ENCODE measurements at places on chromosomes 11 and 22. TPM values are rescaled to one million over a fixed set of nuclear protein-coding genes. Genes with fewer than 3 reads are reported as not detected.

IGSF9B gene
- 91.8 TPM for total RNA-seq

FBLN1 gene
- total RNA-seq = not detected

OR5A1 gene
- not detected for total RNA-seq

C22orf31 gene
- not detected for total RNA-seq

MOB2 gene
- total RNA-seq = 23.5 TPM

DNA sequence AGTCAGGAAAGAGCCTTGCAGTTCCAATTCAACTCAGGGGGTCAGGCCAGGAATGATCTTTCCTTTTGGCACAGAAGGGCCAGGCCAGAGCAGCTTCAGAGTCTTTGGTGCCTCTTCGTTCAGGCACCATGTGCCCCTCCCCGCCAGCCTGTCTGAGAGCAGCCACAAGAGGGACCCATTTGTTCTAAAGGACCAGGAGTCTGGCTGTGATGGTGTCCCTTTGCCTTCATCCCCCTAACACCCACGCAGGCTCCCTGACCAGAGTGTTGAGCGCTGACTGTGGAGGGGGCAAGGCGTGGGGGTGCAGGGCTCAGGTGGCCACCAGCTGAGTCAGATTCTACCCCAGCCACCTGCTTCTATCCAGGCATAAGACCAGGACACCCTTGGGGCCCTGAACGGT lies 156.4 kb downstream of the TTC17 start:
- no peaks in the 10 kb centered on the region for H3K27me3 ChIP-seq
- no peaks in the 10 kb centered on the region for H3K4me1 ChIP-seq
- no peaks in the 10 kb centered on the region for H3K36me3 ChIP-seq
- H3K4me3 ChIP-seq = no peak overlapping the region
- DNase-seq = no peak

- no peak overlapping the region for H3K27ac ChIP-seq
- no peaks in the 10 kb centered on the region for H3K27me3 ChIP-seq
- no peaks in the 10 kb centered on the region for H3K36me3 ChIP-seq
- H3K4me3 ChIP-seq = no peak overlapping the region
- no peak for DNase-seq
Observed at GRCh38 chr11:75731095-75731494, 13.5 kb downstream of the MOGAT2 start.

DNA sequence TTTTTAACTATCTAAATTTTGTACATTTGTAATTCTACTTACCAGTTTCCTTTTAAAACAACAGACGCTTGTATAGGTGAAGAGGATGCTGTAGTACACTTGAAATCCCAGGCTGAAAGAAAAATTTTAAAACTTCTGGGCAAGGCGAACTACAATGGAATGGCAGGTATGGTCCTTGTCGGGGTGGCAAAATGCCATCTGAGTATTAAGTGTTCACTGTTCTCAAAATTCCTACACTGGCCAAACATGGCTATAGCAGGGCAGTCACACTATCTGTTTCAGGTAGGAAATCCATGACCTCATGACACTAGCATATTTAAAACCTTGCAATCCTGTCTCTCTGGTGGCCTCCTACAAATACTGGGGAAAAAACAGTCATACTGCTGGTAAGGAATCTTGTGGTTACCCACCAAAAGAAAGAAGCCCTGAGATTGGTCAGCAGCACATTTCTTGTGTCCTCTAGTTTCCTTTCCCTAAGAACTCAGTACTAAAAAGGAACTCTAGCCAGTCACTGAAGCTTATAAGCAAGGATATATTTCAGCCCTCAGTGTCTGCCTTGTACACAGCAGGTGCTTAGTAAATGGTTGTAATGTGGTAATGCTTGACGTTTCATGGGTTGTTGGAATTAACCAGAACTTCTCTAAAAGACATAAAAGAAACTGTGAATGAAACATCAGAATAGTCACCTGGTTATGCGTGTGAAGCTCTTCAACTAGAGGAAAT lies 5.2 kb upstream of the ZC3H12C start:
- peaks cover 5% of the 10 kb centered on the region for H3K36me3 ChIP-seq
- no peak for DNase-seq
- peaks cover 27% of the 10 kb centered on the region for H3K27me3 ChIP-seq
- peaks cover 10% of the 10 kb centered on the region for H3K4me1 ChIP-seq
- no peak overlapping the region for H3K4me3 ChIP-seq

DNA sequence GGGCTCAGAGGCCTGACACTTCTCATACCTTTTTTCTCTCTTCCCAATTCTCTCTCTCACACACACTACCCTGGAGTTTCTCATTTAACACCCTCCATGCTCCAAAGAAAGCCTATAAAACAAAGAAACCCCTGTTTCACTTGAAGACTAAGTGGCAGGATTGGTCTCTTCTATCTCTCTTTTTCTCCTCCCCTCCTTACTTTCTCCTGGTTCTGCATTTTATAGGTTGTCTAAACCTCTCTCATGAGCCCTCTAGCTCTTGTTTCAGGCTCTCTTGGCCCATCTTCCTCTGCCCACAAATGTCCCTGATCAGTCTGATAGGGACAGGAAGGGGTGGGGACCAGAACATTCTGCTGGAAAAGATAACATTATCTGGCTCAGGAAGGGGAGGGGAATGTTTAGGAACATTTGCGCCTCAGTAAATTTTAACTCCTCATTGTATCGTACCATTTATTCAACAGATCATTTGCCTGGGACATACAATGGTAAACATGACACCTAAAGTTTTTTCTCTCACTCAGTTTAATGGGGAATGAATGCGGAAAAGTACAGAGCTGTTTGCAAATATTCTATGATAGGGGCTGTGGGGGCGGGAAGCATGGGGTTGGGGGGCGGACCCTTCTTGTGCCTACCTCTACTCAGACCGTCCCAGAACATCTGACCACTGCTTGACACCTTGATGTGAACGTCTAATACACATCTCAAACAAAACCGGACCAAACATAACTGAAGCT lies 10.8 kb downstream of the CRYBA4 start:
- H3K36me3 ChIP-seq = peaks cover 1% of the 10 kb centered on the region
- no peak overlapping the region for H3K27ac ChIP-seq
- peaks cover 7% of the 10 kb centered on the region for H3K27me3 ChIP-seq
- no peak overlapping the region for H3K4me3 ChIP-seq
- H3K4me1 ChIP-seq = peaks cover 18% of the 10 kb centered on the region
- no peak for DNase-seq

DNA sequence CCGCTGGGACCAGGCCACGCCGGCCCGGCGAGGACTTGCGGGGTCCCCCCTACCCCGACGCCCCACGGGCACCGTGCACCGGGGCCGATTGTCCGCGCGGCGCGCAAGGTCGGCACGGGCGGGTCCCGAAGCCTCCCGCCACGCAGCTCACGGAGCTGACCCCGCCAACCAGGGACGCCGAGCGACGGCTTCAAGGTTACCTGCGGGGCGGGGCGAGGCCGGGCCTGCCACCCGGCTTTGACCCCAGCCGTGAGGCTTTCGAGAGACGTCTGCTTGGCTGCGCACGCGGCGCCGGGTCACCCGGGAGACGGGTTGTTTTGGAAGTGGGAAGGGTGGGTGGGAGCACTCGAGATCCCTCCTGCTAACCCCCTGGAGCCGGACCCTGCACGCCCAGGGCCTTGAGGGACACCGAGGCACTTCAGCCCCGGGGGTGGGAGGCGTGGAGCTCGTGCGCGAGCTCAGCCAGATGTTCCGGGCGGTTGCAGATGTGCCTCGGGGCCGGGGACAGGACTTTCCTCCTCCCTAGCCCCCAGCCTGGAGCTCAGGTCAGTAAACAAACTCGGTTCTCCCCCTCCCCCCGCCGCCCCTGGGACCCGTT lies 3.2 kb upstream of the WNT11 start:
- peak overlapping the region; percentile 84 for H3K4me3 ChIP-seq
- H3K4me1 ChIP-seq = peaks cover 17% of the 10 kb centered on the region
- H3K27me3 ChIP-seq = peaks cover 59% of the 10 kb centered on the region
- no peak overlapping the region for H3K27ac ChIP-seq
- no peaks in the 10 kb centered on the region for H3K36me3 ChIP-seq

DNA sequence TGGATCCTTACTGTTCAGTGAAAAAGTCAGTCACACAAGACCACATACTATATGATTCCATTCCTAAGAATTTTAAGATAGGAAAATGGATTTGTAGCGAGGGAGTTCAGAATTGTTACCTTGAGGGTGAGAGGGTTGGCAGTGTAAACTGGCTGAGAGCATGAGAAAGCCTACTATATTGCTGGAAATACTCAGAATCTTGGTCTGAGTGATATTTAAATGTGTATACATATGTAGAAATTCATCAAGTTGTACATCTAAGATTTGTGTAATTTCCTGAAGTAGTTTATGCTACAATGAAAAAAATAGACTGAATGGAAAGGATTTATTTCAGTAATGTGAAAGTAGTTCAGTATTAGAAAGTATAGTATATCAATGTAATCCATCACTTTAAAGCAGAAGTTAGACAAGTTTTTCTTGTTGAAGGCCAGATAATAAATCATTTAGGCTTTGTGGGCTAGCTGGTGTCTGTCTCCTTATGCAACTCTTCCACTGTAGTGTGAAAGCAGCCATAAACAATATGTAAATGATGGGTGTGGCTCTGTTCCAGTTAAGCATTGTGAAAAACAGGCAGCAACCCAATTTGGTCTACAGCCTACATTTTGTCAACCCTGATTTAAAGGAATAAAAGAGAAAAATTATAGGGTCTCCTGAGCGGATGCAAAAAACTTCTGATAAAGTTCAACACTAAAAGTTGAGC lies 127.2 kb upstream of the THY1 start:
- H3K27me3 ChIP-seq = no peaks in the 10 kb centered on the region
- no peaks in the 10 kb centered on the region for H3K4me1 ChIP-seq
- H3K27ac ChIP-seq = no peak overlapping the region
- no peak for DNase-seq
- H3K36me3 ChIP-seq = no peaks in the 10 kb centered on the region
- no peak overlapping the region for H3K4me3 ChIP-seq

DNA sequence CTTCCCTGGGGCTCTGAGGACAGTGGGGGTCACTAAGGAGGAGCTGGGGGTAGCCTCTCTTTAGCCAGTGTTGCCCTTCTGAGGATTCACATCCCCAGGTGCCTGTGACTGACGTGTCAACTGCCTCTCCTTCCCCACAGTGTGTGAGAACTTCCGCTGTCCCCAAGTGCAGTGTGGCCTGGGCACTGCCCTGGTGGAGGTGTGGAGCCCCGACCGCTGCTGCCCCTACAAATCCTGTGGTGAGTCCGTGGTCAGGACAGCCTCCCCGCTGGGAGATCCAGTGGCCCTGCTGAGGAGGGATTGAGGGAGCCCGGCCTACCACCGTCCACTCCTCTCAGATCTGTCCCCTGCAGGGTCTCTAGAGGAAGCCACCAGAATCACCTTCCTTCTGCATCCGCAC lies 81.1 kb upstream of the MYOD1 start:
- no peaks in the 10 kb centered on the region for H3K36me3 ChIP-seq
- peak; percentile 49 for DNase-seq
- H3K27me3 ChIP-seq = no peaks in the 10 kb centered on the region

DNA sequence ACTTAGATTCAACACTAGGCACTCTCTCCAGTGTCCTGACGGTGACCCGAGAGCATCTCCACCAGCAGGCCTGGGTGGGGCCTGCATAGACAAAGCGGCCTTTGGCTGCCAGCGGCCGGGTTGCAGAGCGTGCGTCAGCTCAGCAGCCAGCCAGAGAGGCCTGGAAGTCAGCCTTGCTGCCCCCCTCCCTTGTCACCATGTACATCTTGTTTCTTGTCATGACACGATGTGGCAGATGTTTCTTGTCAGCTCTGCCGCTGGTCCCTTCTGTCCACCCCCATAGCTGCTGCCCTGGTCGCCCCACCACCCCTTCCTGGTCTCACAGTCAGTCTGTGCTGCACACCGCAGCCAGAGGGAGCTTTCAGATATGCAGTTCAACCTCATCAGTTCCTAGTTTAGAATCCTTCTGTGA lies 33.1 kb upstream of the CBX7 start:
- peaks cover 16% of the 10 kb centered on the region for H3K27me3 ChIP-seq
- no peaks in the 10 kb centered on the region for H3K36me3 ChIP-seq
- no peak for DNase-seq

GRCh38 chr11:58046231-58046630 lies 15.5 kb downstream of the OR6Q1 start:
- no peak overlapping the region for H3K27ac ChIP-seq
- H3K27me3 ChIP-seq = no peaks in the 10 kb centered on the region
- no peaks in the 10 kb centered on the region for H3K4me1 ChIP-seq
- H3K36me3 ChIP-seq = no peaks in the 10 kb centered on the region

DNA sequence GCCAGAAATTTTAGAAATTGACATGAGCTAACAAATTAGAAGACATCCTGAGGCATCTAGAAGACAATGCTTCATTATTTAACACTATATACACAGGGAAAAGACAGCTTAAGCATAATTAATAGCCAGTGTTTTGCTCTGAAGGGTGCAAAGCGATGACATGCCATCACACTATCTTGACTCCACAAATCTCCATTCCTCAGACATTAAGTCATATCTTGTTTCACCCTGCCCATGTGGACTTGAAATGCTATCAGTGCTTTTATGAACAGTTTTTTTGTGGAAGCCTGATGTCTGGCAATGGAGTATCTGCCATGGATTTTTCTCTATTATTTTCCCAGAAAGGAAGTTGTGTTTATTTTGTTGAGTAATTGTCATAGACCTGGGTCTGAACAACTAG lies 2.3 kb downstream of the CARD18 start:
- no peak overlapping the region for H3K4me3 ChIP-seq
- H3K27me3 ChIP-seq = peaks cover 3% of the 10 kb centered on the region
- H3K4me1 ChIP-seq = no peaks in the 10 kb centered on the region

DNA sequence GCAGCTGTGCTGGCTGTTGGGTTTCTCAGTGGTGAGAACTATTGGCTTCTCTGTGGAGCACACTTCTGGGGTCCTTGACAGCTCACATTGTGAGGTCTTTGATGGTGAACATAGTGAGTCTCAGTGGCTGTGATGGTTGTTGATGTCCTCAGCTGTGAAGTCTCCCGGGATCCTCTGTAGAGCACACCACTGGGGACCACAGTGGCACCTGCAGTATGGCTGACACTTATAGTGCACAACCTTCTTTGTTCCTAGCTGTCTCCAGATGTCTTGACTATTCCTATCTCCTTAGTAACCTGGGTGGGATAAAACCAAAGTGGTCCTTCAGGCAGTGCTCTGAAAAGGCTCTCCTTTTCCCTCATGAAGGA lies 34.3 kb upstream of the CHORDC1 start:
- peaks cover 3% of the 10 kb centered on the region for H3K27me3 ChIP-seq
- H3K4me1 ChIP-seq = no peaks in the 10 kb centered on the region
- H3K4me3 ChIP-seq = no peak overlapping the region
- H3K36me3 ChIP-seq = no peaks in the 10 kb centered on the region

GRCh38 chr22:26483043-26483438 lies 542 bp downstream of the HPS4 start:
- H3K4me1 ChIP-seq = peaks cover 58% of the 10 kb centered on the region
- no peaks in the 10 kb centered on the region for H3K27me3 ChIP-seq
- H3K36me3 ChIP-seq = peaks cover 28% of the 10 kb centered on the region
- H3K27ac ChIP-seq = peak overlapping the region; percentile 89
- H3K4me3 ChIP-seq = peak overlapping the region; percentile 78

- peaks cover 11% of the 10 kb centered on the region for H3K27me3 ChIP-seq
- peaks cover 34% of the 10 kb centered on the region for H3K36me3 ChIP-seq
- H3K27ac ChIP-seq = peak overlapping the region; percentile 64
Observed at GRCh38 chr11:60970369-60970774, 1.1 kb upstream of the CD6 start.

Data from activated CD4-positive, alpha-beta T cell treated with anti-CD3 and anti-CD28 coated beads, Interleukin-2, amount 10 ng/mL, durations not matched to agents 24 days and 14 days (primary cell).